ENCODE measurements at places on chromosomes 11 and 22.

GRCh38 chr11:69704508-69705253 lies 859 bp upstream of the FGF19 start:
- no peak for DNase-seq

DNA sequence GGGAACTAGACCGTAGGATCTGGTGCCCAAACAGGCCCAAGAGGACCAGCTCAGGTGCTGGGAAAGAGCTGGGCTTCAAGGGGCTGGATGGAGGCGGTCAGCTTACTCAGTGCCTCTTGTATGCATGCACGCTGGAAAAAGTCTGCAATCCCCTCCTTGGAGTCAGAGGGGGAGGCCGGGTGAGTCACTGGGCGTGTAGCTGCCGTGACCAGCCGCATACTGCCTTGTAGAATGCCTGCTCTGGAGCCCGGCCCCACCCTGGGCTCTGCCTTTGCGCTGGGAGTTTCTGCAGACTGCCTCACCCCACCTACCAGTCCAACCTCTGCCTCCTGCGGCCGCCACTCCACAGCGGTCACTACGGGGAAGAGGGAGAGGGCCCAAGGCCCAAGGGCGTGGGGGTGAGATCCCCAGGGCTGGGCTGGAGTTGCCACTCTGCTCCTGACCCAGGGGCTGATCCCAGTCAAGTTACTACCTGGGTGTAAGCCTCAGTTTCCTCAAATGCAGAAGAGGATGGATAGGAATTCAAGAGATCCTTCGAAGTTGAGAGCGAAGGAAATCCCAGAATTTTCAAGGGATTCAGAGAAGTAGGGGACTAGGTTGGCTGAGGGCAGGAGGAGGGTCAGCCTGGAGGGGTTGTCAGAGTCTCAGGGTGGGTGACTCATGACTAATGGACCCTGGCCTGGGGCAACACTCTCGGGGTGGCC lies 4.2 kb downstream of the MRGPRF start:
- DNase-seq = no peak

- DNase-seq = no peak
These were observed 19.4 kb upstream of the MALAT1 start for GRCh38 chr11:65479184-65480145.

- no peak for DNase-seq
These were observed 22.1 kb upstream of the XKR3 start for GRCh38 chr22:16847271-16847670.

- no peak for DNase-seq
These were observed 1.6 kb upstream of the BRD1 start for GRCh38 chr22:49829044-49829853.

GRCh38 chr11:15229069-15229468 lies 114.3 kb downstream of the INSC start:
- DNase-seq = no peak

DNA sequence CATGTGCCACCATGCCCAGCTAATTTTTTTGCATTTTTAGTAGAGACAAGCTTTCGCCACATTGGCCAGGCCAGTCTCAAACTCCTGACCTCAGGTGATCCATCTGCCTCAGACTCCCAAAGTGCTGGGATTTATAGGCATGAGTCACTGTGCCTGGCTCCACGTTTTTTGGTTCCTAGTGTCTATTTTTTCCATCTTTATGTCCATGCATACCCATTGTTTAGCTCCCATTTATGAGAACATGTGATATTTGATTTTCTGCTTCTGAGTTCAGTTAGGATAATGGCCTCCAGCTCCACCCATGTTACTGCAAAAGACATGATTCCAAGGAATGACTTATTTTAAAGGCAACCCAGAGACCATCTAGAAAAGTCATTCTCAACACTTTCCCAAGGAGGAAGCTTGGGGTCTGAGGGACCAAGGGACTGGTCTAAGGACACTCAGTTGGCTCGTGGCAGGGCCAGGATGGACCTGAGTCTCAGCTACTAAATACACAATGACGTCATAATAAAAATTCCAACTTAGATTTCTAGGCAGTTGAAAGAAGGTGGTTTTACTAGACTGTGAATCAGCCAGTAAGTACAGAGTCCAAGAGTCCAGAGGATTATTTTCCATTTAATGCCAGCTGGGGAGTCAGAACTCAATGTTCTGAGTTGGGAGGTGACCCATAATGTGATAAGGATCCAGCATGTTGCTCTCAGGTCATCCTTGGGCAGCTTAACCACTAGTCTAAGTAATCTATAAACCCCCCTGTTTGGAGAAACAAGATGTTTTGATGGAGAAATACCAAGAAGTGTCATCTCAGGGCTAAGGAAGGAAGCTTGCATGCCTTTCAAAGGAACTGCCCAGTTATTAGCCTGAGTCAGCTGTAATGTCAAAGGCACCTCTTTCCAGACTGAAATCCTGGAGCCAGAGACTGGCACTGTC lies 39.4 kb downstream of the ABTB2 start:
- no peak for DNase-seq

DNA sequence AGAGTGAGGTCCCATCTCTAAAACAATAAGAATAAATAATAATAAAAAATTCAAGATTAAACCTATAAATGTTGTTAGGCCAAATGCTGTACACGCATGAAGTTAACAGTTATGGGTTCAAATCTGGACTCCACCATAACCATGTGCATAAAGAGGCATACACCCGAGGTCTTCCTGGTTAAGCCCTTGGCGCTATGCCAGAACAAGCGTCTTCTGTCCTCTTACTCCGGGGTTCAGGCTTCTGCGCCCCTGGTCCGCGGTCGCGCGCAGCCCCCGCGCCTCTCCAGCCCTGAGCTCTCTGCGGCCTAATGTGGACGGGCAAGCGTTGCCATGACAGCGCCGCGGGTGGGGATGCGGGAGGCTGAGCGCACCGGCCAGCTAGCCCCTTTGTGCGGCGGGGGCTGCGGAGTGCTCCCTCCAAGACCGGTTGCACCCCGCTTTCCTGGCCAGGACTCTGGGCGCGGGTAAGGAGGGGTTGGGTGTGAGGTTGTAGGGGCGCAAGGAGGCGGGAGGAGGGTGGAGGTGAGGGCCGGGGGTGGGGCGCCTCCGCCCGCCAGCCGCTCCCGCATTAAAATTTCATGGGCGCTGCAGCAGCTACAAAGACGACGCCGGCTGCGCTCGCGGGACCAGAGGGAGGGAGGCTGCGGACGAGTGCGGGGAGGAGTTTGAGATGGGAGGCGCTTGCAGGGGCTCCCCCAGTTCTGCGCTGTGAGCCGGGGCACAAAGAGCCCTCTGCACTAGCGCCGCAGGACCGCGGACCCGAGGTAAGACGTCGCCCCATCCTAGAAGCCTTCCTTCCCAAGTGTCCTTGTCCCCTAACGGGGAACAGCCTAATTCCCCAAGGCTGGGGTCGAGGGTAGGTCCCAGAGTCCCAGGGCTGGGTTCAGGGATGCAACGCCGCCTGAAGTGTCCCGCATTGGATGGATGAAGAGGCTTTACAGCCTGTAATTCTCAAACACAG lies at the start of gene MIAT:
Gene MIAT (plus strand): TSS at position 698 of the 961 bp plus-strand sequence.
- DNase-seq = peak; percentile 21

GRCh38 chr11:124916370-124916710 lies 2.7 kb upstream of the HEPN1 start:
- no peak for DNase-seq

DNA sequence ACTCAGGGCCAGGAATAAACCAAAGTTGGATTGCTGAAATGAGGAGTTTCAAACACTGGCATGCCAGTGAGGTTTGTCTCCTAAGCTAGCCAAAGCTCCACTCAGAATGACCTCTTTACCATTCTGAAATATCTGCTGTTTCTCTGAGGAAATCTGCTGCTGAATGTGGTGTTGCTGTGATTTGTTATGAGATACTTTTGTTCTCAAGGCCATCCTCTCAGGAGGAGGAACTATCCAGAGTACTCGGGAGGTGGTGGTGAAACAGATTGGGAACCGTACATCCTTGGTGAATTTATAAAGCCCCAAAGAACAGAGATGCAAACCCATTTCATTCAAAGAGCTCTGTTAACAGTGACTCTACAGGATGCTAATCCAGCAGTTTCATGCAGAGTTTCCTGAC lies 50.5 kb downstream of the BDNF start:
- no peak for DNase-seq

DNA sequence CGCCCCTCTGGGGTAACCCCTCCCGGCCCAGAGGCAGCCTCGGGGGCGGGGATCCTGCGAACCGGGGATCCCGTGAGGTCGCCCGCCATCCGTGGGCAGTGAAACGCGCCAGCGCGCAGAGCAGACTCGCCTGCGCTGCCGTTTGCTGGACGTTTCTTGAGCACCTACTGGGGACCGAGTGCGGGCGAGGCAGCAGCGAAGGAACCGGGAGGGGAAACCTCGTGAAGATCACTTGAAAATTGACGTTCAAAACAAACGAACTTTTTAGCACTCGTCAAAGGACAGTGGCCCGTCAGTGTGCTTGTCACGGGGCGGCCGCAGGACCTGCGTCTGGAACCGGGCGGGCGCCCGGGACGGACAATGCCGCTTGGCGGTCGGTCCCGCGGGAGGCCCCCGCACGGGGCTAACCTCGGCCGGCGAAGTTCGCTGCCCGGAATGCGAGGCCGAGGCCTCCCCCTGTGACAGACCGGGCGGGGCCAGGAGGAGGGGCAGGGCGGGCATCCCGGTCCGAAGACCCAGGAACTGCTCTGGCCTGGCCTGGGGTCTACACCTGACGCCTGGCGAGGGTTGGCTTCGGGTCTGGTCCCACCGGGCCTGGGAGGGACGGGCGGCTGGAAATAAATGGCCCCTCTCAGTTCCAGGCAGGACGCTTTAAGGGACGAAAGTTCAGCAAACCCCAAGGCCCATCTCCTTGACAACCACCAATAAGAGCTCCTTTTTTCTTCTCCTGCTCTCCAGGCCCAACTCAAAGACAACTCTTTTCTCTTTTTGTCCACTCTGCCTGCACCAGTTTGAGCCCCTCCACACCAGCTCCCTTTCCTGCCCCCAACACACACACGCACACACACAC lies 723 bp upstream of the SCUBE1 start:
- DNase-seq = no peak

- DNase-seq = no peak
These were observed 466.3 kb downstream of the TBC1D22A start for GRCh38 chr22:47228767-47229166.

- DNase-seq = no peak
These were observed 6.1 kb downstream of the ARHGAP8 start for GRCh38 chr22:44758344-44758973.

GRCh38 chr11:77081976-77082836 lies 15.4 kb downstream of the CAPN5 start:
- no peak for DNase-seq

GRCh38 chr11:7204778-7205177 lies 46.9 kb upstream of the SYT9 start:
- no peak for DNase-seq

GRCh38 chr11:83102834-83103233 lies 31.1 kb upstream of the RAB30 start:
- no peak for DNase-seq

DNA sequence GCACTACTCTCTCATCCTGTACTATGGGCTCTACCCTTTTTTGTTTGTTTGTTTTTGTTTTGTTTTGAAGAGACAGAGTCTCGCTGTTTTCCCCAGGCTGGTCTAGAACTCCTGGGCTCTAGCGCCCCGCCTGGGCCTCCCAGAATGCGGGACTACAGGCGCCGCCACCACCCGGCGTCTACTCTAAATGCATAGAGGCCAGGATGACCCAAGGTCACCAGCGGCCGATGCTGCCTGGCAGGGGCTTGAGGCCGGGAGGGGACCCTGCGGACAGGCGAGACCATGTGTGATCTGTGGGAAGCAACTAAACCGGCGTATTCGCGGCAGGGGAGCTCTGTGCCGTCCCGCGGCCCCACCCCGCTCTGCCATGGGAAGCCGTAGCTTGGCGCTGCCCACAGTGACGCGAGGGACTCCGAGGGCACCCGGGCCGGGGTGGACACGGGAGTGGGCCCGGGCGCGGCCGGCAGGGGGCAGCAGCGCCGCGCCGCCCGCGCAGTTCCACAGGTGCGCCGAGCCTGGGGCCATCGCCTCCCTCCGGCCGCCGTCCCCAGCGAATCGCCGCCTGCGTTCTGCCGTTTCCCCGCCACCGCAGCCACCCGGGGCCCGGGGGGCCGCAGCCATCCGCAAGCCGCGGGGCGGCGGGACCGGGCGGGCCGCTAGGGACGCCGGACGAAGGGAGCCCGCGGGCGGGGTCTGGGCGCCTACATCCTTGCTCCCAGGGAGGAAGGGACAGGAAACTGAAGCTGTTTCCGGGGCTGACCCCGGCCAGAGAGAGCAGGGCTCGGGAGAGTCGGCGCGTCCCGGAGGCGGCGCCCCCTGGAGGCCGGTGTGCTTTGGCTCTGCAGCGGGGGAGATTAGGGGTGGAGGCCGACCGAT lies 12.3 kb upstream of the HDHD5 start:
- DNase-seq = peak; percentile 79

GRCh38 chr11:66863428-66864125 lies 6.7 kb downstream of the LRFN4 start:
- DNase-seq = no peak

DNA sequence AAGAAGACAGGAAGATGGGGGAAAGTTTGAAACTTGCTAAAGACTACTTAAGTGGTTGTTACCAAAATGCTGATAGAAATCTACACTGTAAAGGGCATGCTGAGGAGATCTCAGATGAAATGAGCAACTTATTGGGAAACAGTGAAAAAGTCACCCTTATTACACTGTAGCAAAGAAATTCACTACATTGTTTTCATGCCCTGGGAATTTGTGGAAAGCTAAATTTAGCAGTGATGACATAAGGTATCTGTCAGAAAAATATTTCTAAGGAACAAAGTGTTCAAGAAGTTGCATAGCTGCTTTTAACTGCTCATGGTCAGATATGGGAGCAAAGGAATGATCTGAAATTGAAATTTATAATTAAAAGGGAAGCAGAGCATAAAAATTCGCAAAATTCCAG lies 702.4 kb upstream of the LRRC4C start:
- DNase-seq = no peak

DNA sequence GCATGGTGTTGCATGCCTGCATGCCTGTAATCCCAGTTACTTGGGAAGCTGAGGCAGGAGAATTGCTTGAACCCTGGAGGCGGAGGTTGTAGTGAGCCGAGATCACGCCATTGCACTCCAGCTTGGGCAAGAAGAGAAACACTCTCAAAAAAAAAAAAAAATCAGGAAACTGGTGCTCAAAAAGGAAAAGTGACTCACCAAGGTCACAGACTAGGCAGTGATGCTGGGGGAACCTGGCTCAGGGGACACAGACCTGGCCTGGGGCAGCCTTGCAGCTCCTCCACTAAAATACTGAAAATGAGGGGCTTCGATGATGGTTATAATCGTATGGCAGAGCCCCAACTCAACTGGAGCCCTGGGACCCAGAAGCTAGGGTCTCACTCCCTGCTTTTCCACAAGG lies 8.1 kb upstream of the SLC35E4 start:
- no peak for DNase-seq

DNA sequence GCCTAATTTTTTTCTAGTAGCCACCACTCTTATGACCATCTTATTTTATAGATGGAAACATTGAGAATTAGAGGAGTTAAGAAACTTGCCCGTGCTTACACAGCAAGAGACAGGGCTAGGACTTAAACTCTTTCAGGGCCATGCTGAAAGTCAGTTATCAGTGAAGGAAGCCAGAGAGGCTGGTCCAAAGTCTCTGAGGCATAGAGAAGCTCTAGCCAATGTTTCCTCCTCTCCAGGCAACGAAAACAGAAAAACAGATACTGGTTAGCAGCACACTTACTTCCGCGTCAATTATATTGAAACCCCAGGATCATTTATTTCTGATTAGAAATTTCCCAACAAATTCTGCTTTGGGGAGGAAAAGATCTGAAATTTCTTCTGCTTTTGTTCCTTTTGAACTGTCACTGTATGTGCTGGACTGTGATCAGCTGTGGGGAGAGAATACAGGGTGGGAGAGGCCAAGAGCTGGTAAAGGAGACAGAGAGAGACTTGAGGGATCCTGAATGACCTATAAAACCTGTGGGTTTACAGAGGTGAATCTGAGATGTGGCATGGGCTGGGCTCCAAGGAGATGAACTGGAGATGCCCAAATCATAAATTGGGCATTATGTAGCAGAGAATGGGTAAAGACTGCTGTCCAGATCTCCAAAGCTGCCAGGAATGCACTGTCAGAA lies 37.5 kb upstream of the CAPRIN1 start:
- DNase-seq = no peak
